Midbrain (tissue), 1 donor: ENCODE measurements at places on chromosomes 13 and 19.

DNA sequence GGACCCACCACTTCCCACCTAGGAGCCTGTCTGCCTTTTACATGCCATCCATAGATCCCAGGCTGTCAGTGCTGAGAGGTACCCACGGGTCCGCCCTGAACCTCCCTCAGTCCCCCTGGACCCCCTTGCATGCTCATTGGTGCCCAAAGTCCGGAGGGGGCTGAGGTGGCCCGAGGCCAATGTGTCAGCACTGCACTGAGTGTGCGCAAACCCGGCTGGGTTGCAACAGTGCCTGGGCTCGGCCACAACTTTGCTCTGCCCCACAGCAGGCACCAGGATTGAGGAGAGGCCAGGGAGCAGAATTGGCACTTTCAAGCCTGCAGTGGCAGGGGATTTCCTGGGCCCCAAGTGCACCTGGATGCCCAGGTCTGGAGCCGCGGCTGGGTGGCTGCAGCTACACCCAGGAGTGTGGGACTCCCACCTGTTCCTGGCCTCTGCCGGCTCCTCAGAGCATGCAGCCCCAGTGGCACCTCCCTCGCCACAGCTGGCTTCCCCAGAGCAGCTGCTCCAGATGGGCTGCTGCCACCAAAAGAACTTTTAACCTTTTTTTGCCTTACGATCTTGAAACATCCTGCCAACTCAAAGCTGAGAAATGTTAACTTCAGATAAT, 837.0 kb downstream of the SLITRK6 start:
- DNase-seq, result no peak

DNA sequence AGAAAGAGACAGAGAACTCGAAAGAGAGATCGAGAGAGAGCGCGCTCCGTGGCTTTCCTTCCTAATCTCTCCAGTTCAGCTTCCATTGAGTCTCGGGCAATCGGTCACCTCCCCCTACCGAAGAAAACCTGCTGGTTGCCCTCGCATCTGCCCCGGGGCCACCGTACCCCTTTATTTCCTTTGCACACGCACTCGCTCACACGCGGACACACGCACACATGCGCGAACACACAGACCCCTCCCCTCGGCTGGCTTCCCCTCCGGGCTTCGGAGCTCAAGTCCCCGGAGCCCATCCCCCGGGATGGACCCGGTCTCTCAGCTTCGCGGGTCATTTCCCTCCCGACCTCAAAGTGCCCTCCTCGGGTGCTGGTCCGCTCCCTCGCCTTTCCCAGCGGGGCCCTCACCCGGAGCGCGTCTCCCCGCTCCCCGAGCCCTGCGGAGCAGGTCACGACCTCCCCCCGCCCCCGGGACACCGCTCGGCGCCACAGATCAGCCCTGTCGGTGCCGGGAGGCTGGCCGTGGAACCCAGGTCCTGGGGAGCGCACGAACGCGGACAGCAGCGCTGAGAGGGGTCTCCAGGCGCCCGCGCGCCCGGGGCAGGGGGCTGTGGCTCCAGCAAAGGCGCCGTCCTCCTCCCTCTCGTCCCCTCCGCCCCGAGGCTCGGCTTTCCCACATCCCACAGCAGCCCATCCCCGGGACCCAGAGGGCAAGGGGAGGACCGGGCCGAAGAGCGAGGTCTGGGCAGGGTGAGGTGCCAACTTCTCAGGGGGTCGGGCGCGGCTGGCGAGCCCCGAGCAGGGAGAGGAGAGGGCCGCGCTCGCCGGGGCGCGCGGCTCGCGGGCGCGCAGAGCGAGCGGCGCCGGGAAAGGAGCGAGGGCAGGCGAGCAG, 1.8 kb downstream of the DACH1 start:
- no peak for DNase-seq

DNA sequence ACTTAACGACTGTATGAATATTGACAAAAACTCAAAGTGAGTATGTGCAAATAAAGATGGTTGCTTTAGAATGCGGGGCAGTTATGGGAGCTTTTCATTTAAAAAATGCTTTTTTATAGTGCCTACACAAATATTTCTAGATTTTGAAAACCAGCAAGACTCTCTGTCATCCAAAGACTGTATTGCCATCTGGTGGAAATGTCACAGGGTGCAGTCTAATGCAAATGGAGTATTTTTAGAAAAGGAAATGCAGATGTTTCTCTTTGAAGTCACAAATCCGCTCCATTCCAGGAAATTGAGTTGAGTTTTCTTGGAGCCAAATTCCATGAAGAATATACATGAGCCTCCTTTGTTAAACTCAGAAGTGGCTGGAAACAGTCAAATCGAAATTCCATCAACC, 2.3 kb upstream of the C1QTNF9B start:
- peak; percentile 22 for DNase-seq

GRCh38 chr13:37491661-37492060, 106.9 kb downstream of the POSTN start:
- DNase-seq, result no peak

- DNase-seq, result no peak
These were observed 77.1 kb downstream of the CCNA1 start for GRCh38 chr13:36509369-36509768.

DNA sequence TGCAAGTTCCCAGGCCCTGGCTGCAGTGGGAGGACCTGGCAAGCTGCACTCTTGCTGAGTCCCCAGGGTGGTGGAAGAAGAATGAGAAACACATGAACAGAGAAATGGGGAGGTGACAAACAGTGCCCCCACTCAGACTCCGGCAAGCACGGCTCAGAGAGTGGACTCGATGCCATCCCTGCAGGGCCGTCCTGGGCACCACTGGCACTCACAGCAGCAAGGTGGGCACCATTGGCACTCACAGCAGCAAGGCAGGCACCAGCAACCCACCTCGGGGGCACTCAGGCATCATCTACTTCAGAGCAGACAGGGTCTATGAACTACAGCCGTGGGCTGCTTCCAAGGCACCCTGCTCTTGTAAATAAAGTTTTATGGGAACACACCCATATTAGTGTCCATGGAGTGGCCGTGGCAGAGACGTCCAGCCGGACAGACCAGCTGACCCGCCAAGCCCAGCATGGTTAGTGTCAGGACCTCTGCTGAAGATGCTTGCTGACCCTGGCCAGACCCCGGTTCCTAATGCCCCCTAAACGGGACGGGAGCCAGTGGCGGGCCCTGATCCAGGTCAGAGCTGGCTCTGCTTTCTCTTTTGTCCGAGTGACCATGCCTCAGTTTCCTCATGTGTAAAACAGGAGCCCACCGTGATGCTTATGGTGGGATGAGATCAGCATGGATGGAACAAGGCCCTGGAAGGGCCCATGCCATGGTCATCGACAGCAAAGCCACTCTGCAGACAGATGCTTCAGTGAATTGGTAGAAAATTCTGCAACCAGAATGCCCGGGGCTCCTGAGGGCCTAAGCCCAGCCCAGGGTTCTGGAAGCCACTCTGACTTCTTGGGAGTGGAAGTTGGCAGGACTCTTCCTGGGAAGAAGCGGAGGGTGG, 2.1 kb upstream of the F10 start:
- DNase-seq, result no peak

GRCh38 chr13:53004573-53004972, 24.0 kb upstream of the OLFM4 start:
- DNase-seq, result no peak

DNA sequence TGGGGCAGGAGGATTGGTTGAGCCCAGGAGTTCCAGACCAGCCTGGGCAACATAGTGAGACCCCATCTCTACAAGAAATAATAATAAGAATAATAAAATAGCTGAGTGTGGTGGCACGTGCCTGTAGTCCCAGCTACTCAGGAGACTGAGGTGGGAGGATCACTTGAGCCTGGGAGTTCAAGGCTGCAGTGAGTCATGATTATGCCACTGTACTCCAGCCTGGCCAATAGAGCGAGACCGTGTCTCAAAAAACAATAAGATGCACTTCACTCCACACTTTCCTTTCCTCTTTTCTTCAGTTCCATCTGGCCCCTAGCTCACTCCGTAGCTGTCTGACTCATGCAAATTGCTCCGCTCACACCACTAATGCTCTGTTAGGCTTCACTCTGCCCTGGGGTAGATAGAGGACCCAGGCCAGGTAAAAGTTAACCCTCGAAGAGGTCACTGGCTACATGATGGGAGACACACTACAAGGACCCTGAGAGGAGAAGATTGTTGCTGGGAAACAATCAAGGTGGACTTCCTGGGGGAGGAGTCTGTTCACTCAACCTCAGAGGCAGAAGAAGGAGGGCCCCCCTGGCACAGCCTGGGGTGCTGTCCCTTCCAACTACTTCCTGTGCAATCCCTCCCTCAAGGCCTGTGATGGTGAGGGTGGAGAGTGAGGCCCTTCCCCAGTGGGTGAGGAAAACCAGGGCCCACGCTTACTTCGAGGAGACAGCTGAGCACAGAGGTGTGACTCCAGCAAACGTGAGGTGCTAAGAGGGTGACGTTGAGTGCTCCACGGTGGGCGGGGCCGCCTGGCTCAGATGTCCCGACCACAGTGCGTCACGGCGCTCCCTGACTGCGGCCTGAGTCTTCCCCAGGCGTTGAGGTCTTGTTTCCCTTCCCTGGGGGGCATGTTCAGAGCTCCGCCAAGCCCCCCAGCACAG, 8.8 kb upstream of the TNFSF9 start:
- no peak for DNase-seq
